GM04504 (cell line): ENCODE measurements at places on chromosomes 1 and 21.

DNA sequence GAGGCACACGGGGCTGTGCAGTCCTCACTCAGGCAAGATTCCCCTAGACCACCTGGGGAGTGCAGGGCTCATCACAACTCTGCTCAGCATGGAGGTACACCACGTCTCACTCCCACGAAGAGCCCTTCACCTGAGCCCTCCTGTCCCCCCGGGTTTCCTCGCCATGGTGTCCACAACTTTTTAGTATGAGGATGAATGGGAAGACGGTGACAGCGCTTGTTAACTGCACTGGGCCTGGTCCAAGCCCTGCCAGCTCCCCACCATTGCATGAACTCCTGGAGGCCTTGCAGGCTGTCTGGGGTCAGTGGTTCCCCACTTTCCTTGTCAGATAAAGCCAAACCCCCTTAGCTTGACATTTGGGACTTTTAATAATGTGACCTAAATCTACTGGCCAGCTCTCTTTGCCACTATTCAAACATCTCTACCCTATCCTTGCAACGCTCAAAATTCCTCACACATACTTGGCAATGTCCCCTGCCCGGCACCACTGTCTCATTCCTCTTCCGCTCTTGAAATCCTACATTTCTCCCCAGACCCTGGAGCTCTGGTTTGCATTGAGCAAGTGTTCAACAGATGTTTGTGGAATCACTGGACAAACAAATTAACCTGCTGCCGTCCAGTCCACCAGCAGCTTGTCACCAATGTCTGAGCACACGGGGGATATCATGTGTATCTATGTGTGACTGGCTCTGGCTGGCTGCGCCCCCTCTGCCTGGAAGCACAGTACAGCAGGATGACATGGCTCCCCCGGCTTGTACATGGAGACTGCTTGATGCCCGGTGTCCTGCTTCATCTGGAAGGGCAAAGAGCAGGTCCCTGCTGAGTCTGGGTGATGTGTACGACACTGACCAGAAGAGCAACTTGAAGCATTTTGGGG, 11.2 kb downstream of the TMEM9 start:
- DNase-seq = no peak

DNA sequence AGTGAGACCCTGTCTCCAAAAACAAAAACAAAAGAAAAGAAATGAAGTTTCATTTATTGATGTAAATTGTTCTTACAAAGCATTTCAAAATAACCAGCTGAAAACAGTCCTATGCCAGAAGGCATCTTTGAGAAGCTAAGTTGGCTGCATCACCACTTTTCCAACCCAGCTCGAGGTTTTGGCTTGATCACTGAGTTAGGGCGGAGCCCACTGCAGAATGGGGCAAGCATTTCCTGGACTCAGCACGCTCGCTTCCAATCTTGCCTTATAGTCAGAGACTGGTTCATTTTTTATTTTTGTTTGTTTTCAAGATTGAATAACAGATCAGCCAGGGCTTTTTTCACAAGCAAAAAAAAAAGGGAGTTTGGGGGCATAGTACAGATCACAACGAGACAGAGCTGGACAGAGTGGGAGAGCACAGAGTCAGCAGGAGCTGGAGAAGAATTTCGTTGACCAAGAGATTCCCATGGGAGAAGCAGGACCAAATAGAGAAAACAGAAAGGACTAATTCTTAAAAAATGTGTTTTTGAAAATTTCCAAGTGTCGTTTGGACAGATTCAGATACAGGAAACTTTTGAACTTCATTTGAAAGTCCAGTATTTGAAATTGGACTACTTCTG, 23.5 kb upstream of the COL6A1 start:
- peak; percentile 67 for DNase-seq

DNA sequence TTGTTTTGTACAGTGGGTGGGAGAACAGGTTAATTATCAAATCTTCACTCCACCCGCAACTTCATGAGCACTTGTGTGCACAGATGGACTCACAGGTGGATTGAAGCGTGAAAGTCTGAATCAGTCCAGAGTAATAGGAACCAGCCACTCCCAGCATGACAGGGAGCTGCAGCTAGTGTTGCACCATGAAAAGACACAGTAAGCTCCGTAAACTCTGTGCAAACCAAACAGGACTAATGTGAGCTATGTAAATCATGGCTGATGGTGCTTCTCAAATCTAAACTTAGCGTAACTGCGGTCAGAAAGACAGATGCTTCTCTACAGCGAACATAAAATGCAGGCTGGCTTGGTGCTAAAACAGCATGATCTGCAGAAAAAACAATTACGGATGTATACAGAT, 114.4 kb downstream of the CENPF start:
- DNase-seq = no peak

GRCh38 chr1:3996846-3997705, 97.0 kb upstream of the C1orf174 start:
- no peak for DNase-seq

DNA sequence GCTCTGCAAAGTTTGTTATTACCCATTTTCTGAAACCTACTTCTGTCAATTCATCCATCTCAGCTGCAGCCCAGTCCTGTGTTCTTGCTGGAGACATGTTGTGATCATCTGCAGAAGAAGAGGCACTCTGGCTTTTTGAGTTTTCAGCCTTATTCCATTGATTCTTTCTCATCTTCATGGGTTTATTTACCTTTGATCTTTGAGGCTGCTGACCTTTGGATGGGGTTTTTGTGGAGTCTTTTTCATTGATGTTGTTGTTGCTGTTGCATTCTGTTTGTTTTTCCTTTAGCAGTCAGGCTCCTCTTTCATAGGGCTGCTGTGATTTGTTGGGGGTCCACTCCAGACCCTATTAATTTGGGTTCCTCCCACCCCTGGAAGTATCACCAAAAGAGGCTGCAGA, 164.3 kb downstream of the FCRL5 start:
- no peak for DNase-seq

DNA sequence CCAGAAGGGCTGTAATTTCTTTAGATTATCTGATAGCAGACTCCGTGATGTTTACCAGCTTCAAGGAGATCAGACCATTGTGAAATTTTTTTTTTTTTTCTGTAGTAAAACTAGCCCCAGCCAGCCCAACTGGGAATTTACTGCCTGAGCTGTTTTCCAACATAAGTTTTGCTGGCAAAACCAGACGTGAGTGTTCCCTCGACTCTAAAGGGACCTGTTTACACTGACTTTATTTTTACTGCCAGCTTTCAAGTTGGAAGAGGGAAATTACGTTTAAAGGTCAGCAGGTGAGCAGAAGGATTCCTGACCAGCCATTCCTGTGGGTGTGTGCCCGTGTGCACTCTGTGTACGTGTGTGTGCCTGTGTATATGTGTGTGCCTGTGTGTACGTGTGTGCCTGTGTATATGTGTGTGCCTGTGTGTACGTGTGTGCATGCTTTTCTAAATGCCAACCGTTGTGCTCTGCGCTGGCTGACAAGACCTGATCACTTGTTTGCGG, 374 bp downstream of the MAB21L3 start:
- no peak for DNase-seq

DNA sequence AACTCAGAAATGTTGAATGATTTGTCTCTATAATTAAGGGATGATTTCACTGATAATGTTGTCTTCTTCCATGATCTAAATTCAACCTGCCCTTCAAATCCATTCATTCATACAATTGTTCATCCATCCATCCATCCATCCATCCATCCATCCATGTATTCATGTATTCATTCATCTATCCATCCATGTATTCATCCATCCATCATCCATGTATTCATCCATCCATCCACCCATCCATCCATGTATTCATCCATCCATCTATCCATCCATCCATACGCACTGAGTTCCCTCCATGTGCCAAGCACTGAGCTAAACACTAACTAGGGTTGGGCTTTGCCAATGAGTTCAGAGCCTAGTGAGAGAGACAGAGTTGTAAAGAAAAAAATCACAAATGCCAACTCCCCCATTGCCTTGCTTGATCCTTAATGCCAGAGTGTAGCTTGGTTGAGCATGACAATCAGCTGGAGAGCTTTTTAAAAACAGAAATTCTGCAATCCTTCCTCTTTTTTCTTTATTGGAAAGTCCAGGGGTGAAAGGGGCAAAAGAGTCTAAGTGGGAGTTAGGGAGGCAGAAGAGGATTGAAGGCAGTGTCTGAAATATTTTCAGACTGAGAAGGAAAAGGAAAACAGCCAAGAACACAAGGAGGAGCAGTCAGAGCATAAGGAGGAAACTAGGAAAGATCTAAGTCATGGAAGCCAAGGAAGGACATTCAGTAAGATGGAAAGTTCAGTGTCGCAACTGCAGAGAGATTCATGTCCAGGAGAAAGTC, 92.4 kb upstream of the ERG start:
- DNase-seq = no peak

DNA sequence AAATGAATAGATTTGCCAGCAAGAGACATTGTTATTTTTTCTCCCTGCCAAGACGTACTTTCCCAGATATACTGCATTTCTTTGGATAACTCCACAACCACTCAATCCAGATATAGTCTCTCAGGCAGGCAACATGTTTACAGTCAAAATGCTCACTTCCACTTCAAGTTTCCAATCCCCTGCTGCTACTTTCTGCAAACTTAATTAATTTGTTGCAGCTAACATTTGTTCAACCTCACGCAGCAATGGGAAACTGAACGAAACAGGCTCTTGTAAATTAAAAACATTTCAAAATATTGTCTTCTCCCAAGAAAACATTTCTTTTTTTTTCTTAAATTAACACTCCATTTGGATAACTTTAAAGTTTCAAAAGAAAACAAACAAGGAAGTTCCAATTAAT, 45.7 kb upstream of the PROX1 start:
- no peak for DNase-seq

GRCh38 chr1:70554341-70554740, 143.3 kb downstream of the CTH start:
- DNase-seq = no peak

GRCh38 chr1:66968574-66968973, 43.8 kb downstream of the MIER1 start:
- DNase-seq = no peak

- DNase-seq = no peak
These were observed 1.3 kb downstream of the TBX15 start for GRCh38 chr1:118986555-118987467.

DNA sequence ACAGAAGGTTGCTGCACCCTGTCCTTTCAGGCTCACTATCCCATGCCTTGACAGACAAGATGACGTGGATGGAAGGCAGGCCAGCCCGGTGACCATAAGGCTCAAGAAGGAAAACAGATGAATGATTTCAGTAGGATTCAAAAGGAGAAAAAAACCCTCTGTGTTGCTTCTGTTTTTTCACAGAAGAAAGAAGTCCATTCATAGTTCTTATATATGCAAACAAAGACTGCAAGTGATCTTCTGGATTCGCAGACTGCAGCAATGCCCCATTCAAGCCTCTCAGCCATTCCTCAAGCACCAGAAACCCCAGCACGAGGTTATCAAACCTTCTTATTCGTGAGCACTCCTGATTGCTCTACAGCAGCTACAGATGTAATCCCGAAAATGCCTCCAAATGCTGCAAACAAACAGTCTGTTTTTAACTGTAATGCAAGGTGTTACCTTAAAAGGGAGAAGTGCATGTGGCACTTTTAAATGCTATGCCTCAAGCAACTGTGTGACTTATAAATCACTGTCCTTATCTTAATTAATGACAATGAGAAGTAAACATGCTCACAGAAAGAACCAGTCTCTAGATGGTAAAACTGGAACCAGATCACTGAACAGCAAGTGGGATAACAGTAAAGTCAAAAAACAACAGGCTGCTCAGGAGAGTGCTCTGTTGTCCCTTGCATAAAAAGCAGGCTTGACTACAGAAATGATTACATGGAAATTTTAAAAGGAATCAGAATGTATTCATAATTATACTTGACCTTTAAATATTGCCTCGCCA, 173.9 kb downstream of the HHIPL2 start:
- DNase-seq = no peak

DNA sequence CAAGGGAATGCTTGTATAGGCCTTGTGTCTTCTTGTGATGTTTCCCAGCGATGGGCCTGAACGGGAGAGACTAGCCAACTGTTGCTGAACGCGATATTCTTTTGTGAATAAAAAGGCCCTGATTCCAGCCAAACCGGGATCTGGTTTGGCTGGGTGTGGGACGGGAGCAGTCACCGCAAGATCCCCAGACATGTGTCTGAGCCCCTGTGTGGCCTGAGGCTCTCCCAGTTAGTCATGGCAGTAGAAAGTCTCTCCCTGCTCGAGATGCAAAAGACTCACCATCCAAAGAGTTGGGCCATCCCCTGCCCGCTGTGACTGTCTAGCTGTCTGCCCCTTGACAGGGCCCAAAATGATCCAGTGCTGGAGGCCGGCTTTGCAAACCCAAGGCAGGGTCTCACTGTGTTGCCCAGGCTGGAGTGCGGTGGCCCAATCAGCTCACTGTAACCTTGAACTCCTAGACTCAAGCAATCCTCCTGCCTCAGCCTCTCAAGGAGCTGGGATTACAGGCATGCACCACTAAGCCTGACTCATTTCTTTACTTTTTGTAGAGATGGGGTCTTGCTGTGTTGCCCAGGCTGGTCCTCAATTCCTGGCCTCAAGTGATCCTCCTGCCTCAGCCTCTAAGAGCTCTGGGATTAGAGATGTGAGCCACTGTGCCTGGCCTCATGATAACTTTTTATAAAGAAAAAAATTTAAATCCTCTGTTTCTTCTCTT, 56.4 kb downstream of the KIF26B start:
- DNase-seq = no peak

DNA sequence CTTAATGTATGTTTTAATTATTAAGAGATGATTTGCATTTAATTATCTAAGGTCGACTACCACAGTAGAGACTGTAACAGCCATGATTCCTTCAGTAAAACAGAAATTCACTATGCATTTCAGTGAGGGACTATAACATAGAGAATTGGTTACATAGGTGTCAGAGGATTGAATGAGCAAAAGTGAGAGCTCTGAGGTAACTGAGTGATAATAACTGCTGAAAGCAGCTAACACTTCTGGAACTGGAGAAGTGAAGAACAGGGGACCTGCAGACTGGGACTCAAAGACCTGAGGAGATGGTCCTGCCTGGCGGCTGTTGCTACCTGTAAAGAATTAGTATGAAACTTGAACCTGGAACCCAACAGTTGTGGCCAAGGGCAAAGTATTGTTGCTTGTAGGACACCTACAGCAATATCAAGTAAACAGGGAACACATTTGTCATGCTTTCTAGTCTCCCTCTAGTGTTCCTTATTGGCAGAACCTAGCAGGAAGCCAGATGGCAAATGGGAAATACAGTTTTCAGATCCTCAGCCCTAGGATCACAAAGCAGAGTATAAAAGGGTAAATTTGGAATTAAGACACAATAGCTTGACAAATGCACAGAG, 110.6 kb downstream of the HS2ST1 start:
- peak; percentile 4 for DNase-seq

- DNase-seq = no peak
These were observed 8.0 kb downstream of the SLC2A5 start for GRCh38 chr1:9061252-9061960.

DNA sequence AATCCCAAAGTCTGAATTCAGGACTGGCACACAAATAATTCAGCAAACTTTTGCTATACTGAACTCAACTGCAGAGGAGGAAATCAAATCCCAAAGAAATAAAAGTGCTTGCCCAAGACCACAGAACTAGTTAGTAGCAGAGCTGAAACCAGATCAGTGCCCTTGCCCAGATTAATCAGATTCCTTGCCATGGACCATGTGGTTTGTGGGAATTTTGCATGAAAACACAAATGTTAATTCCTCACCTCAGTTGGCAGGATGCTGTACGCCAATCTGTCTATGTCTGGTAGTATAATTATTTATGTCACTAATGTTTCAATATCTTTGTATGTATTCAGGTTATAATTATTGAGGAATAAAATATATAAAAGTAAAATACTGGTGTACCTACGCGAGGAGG, 173.8 kb downstream of the DAB1 start:
- no peak for DNase-seq
